NCI-H1930 (cell line): ENCODE measurements at places on chromosomes 11 and 22.

DNA sequence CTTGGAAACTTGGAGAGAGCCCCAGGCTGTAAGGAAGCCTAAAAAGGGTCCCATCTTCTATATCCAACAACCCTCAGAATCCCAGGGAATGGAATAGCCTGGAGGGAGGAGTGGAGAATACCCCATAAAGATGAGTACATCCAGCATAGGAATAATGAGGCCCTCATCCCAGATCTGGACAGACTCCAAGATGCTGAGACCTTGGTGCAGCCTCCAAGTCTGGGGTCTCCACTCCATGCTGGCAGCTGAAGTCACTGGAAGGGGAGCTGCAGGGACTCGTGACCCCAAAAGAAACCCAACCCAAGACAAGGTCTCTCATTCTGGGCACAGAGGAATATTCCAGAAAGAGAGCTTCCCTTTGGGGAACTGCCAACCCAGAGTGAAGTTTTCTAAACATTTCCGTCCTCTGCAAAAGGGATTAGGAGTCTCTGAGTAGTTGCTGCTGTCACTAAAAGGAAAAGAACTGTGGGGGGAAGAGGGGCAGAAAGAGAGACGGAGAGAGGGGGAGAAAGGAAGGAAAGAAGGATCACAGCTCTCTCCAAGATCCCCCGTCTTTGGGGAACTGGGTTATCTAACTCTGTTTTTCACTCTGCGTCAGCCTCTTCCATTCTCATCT lies 589 bp downstream of the SCGB1A1 start:
- DNase-seq, result no peak

- no peak for DNase-seq
Measured at GRCh38 chr11:2804701-2805387, 80.7 kb downstream of the CDKN1C start.

GRCh38 chr11:12832480-12833224 lies 158.4 kb downstream of the TEAD1 start:
- no peak for DNase-seq

DNA sequence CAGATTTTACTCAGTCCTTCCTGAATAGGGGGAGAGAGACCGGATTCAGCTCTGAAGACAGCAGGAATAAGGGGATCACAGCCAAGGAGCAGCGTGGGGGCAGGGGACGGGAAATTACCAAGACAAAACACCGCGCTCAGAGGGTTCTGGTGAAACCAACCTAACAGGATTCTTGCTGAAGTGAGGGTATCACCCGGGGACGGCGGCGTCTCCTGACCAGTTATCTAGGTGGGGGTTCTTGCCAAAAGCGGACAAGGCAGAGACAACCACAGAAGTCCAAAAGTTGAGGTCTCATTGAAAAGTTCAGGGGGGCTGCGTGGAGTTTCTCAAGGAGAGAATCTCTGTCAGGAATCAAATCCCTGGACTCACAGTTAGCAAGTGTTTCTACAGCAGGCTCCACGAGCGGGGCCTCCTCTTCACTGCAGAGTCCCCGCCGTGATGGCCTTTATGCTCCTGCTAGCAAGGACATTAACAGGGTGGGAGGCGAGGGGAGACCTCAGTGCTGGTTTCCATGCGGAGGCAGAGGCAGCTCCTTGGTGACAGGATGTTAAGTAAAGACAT lies 291.0 kb downstream of the BRD1 start:
- no peak for DNase-seq

- DNase-seq, result no peak
Measured at GRCh38 chr22:35792506-35792905, 74.8 kb downstream of the APOL5 start.
